ENCODE measurements at places on chromosomes 3 and 15. TPM values are rescaled to one million over a fixed set of nuclear protein-coding genes. Genes with fewer than 3 reads are reported as not detected.

Gene LEKR1
- 0.05 TPM for total RNA-seq

DNA sequence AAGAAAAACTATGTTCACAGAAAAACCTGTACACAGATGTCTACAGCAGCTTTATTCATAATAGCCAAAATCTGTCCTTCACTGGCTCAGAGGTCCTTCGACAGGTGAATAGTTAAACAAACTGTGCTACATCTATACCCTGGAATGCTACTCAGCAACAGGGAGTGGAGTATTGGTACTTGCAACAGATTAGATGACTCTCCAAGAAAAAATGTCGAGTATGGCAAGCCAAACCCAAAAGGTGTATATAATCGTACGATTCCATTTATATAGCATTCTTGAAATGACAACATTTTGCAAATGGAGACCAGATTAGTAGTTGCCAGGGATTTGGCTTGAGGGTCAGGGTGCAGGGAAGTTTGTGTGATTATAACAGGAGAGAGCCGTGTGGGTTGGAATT lies 22.4 kb upstream of the RGMA start:
- no peak for ATAC-seq

Gene PROS1
- total RNA-seq, result 16.0 TPM

DNA sequence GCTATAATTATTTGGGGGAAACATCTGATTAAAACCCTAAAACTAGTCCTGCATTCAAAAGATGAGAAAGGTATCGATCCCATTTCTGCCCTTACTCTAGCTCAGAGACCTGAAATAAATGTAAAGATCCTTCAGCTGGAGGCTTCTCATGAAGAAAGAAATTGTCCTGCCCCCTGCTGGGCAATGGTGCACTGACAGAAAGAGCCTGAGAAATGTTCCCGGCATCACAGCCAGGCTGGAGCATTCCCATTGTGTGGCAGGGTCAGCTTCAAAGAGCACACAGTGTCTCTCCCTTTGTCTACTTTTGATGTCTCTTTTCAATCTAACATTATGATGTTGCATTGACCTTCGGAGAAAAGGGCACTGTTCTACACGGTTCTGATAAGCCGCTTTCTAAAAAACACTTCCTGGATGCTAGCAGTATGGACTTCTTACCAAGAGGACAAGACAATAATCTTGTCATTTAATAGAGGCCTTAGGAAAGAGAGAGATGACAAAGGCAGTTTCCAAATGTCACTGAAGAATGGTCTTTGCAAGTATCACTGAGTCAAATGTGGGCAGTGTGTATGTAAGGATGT lies 287.5 kb downstream of the MAGI1 start:
- ATAC-seq, result peak; percentile 78

DNA sequence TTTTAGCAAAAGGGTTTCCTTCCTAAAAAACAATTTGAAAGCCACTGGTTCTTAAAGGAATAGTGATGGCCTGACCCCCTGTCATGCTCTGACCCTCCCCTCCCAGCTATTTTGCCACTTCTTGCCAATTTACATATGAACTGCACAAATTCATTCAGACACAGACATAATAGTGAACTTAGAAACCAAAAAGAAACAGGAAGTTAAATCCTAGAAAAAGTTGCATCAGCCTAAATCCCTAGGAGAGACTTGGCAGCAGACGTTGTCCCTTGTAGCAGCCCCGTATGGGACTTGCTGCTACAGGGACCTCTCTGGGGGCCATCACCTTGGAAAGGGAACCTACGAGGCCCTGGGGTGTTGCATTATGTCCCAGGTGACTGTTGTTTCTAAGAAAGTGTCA lies 14.3 kb upstream of the PDE8A start:
- ATAC-seq, result no peak

Gene GPX1
- total RNA-seq, result 147 TPM

GRCh38 chr15:81940467-81941451 lies 105.1 kb downstream of the MEX3B start:
- ATAC-seq, result peak; percentile 54

DNA sequence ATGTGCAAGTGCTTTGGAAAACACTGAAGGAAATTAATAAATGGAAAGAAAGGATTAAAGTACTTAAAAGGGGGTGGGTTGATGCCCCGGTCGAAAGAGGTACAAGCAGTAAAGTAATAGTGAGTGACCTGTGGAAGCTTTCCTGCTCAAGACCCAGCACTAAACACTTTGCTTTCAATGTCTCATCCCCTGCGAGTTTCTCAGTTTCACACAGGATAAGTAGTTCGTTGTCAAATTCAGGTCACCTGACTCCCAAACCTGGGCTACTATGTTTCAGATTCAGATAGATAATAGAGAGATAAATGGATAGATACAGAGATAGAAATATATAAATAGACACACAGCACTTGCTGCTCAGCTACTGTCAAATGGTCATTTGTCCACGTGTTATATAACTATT lies 19.6 kb downstream of the STAC start:
- ATAC-seq, result no peak

GRCh38 chr15:99409097-99409473 lies 156.7 kb upstream of the MEF2A start:
- ATAC-seq, result peak; percentile 56

Data from motor neuron (in vitro differentiated cells).